ENCODE measurements at places on chromosomes 7 and 10.

DNA sequence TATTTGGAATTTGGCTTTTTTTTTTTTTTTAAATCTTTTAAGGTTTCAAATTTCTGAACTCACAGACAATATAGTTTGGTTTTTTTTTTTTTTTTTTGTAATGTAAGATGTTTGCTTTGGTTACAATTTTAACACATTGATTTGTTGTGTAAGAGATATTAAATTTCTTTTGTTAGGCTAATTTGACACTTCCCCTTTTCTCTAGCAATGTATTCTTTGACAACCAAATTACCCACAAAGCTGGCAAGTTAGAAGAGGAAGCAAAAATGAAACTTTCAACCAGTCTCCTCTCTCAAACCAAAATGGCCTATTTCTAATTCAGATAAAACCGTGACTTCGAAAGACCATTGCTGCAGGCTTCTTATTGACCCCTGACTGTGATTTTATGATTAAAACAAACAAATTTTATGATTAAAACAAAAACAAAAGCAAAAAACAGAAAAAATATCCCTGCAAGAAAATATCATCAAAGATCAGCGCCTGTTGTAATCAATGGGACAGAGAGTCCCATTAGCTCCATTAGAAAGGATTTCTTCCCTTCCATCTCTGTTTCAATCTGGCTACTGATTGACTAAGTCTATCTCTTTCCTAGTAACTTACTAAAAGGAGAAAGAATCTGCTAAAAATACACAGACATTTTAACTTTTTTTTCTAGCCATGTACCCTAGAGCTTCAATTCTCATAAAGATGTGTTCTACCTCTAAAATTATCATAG lies 489.2 kb downstream of the MDFIC start:
- DNase-seq = no peak

- no peak for DNase-seq
Observed at GRCh38 chr7:151032936-151033863, 5.0 kb downstream of the ABCB8 start.

DNA sequence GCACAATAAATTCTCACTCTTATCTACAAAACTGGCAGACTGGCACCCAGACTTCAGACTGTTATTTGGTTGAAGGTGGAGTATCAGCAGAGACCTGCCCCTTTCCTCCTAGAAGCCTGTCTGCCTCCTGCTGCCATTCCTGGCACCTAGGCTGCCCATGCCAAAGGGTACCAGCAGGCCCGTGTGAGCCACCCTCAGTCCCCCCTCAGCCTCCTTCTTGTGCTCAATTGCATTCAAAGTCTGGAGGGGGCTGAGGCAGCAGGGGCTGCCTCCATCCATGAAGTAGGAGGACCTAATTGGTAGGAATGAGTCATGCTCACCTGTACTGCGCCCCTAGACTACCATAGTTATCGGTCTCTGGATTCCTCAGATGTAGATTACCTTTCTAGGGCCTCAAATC lies 440.9 kb upstream of the GRM3 start:
- DNase-seq = no peak

- DNase-seq = no peak
Observed at GRCh38 chr10:124106241-124106879, 13.0 kb upstream of the CHST15 start.

DNA sequence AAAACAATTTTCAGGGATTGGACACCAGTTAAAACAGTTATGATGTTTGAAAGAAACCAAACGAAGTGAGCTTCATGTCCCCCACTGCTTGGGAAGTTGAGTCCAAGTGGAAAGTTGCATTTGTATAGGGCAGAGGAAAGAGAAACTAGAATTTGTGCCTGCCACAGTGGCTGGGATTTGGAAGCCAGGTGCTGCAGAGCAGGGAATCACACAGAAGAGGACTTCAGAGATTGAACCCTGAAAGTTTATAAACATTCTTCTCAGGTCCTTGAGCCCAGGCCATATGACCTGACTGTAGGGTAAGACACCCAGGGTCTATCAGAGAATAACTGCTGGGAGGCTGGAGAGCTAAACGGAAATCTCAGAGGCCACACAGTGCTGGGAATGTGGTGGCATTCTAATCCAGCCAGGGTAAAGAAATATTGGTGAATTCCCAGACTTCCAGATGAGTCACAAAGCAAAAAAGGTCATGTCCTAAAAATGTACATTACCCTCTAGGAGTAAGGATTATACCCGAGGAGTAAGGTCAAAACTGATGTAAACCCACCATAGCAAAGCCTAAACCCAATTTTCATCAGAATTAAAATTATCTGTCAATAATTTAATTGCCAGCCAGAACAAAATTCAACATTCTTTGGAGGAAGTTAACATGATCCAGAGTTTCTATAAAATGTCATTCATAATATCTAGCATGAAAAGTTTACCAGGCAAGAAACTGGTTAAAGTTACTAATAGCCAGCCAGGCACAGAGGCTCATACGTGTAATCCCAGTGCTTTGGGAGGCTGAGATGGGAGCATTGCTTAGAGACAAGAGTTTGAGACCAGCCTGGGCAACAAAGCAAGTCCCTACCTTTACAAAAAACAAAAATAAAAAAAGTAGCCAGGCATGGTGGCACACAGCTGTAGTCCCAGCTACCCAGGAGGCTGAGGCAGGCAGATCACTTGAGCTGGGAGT lies 31.2 kb downstream of the TOMM7 start:
- DNase-seq = no peak
